ENCODE measurements at places on chromosomes 2 and 18.

GRCh38 chr2:128664499-128664971, 345.9 kb upstream of the HS6ST1 start:
- no peak for DNase-seq

GRCh38 chr2:54755641-54756326, 32.3 kb downstream of the EML6 start:
- DNase-seq = no peak

DNA sequence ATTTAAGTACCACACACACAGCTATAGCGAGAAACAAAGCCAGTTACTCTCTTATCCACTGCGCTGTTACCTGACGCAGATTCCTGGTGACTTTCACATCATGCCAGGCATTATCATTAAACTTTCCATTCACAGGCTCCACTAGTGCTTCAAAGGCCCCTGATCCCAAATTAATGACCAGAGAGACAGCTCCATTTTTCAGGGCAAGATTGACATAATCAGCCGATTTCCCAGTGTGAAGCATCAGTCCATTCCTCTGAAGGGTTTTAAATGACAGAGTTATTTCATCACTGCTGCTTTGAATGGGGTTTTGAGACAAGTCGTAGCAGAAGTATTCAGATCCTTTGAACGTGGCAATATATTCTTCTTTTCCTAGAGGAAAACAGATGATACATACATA, 408.7 kb downstream of the NRXN1 start:
- no peak for DNase-seq

- no peak for DNase-seq
Measured at GRCh38 chr2:69735686-69736085, 6.2 kb upstream of the ANXA4 start.

- DNase-seq = no peak
Measured at GRCh38 chr18:2881840-2882195, 35.0 kb downstream of the EMILIN2 start.
